Stimulated activated CD4-positive, alpha-beta T cell treated with anti-CD3 and anti-CD28 coated beads, Interleukin-12 subunit alpha, Interleukin-12 subunit beta, amount 100 ng/mL, for 24 hours (primary cell): ENCODE measurements at places on chromosomes 6 and 20.

GRCh38 chr20:62844182-62844581, 17.4 kb downstream of the TCFL5 start:
- no peak for DNase-seq

DNA sequence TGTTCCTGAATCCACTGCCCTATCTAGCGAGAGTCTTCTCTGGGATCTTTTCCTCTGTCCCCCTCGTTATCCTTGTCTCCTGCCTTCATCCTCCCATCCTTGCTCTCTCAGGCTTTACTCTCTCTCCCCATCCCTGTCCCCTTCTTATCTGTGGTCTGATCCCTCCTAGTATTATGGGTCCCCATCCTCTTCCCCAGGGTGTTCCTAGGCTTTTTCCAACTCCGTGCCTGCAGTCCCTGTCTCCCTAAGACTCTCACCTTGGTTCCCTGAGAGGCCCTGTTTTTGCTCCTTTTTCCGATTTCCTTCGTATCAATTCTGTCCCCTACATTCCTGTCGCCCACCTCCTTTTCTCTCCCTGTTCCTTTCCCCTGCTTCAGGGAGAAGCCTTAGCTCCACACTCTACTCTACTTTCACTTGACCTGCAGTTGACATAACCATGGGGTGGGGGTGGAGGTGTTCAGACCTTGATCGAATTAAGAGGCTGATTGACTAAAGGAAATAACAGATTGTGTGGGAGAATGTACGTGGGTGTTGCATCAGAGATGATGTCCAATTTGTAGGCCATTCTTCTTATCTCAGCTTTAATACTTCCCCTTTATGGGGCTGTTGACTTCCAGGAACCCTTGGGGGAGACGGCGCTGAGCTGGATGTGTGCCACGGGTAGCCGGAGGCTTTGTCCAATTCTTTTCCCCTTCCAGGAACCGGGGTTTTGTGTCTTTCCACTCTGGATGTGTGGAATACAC, 905 bp downstream of the PPARD start:
- no peak for DNase-seq

GRCh38 chr6:90397929-90398674, 101.5 kb upstream of the BACH2 start:
- DNase-seq, result peak; percentile 74

GRCh38 chr6:78844899-78845298, 22.5 kb upstream of the IRAK1BP1 start:
- DNase-seq, result no peak

DNA sequence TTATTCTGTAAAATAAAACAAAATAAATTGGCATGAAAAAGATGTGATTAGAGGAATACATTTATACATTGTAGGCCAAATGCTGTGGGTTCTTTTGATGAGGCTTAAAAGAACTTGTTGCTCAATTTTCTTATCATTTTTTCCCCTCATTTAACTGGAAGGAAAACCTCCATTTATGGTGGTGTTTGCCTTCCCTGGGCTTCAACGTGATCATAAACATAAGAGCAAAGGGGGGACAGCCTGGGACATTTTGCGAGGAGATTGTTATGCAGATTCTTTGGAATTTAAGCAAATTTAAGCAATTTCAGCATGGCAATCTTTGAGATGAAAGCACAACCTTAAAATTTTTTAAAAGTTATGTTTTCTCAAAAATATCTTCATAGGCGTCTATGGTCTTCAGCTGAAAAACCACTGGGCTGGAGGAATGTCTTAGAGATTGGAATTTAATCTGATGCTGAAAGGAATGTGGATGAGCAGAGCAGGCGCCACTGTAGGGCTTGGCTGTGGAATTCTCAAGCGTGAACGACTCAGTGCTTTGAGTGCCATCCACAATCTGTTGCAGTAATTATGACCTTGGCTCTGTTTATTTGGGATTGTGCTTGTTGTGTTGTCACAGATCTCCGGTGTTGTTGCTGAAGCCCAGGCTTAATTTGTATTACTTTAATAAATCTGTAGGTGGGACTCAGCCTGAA, 149.4 kb upstream of the MLIP start:
- DNase-seq, result no peak

- DNase-seq, result no peak
Observed at GRCh38 chr6:1611322-1611571, 1.5 kb downstream of the FOXC1 start.

DNA sequence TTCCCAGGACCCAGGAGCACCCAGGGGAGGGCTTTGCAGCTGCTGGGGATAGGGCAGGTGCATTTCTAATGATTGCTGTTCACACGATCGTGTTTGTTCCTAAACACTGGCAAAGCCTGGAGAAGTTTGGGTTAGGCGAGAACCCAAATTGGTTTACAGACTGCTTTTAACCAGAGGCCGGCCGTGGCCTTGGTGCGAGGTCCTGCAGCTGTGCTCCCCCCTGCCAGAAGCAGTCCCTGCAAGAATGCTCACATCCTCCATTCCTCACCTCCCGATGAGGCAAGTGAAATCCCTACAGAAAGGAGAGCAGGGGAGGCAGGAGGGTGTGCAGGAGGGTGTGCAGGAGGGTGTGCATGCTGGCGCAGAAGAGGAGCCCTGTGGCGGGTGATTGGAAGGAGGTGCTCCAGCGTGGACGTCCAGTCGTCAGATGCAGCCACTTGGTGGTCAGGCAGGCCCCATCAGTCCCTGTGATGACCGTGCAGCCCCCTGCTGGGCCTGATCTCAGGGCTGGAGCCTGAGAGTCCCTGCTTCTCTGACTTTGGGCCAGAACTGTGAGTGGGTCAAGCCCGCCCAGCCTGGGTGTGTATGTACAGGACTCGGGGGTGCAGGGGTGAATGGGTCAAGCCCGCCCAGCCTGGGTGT, 55.7 kb upstream of the FRMD1 start:
- no peak for DNase-seq

DNA sequence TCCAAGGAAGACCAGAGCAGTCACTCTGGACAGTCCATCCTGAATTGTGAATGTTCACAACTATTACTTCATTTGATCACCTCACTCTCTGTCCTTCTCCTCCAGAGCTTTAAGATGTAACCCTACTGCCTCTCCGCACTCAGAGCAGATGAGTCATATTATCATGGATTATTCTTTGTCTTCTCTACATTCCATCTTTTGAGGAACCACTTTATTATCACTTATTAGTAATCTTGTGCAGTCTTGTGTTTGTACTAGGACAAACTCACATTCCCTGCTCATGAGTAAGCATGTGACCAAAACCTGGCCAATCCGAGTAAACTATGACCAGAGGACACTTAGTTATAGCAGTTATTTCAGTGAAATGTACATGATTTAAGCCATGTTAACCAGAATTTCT, 401.5 kb upstream of the ADGRB3 start:
- DNase-seq, result no peak

- DNase-seq, result no peak
Observed at GRCh38 chr20:63351811-63352591, 9.1 kb downstream of the CHRNA4 start.

- peak; percentile 27 for DNase-seq
Observed at GRCh38 chr6:158068893-158069799, 87.5 kb downstream of the SYNJ2 start.

GRCh38 chr6:43475516-43475915, 1.9 kb upstream of the TJAP1 start:
- no peak for DNase-seq

DNA sequence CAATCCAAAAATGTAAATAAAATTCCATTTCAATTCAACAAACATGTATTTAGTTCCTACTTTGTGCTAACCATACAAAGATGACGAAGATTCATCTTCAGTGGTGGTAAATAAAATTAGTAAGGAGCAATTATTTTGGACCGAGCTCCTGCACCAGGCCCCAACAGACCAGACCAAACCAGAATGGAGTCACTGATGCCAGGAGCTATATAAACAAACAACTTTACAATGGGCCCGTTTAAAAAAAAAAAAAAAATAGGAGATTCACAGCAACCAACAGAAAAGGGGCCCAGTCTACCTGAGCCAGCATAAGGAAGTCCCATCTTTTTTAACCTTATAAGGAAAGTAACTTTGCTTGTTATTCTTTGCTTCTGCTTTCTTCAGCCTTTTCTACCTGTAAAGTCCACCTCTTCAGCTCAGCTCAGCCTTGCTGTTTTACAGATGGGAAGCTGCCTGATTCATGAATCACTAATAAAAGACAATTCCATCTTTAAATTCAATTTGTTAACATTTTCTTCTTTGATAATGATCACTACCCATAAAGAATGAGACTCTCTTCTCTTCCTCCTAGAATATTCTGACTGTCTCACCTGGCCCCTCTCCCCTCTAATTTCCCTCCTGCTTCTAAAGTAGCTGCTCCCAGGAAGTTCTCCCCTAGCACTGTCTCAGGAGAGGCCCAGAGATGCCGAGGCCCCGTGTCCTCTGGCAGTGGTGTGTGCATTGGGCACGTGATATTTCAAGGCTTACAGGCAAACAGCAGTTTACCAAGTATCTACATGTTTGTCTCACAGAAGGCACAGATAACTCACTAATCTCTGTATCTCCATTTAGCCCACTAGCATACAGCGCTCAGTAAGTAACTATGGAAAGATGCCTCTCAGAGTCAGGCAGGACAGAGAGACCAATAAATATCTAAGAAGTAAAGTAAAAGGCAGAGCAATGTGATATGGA, 8.4 kb downstream of the MBOAT1 start:
- DNase-seq, result no peak

- no peak for DNase-seq
Observed at GRCh38 chr20:49275216-49275615, 2.6 kb downstream of the ZNFX1 start.

- no peak for DNase-seq
Observed at GRCh38 chr20:45052698-45053429, 48.1 kb downstream of the KCNS1 start.

DNA sequence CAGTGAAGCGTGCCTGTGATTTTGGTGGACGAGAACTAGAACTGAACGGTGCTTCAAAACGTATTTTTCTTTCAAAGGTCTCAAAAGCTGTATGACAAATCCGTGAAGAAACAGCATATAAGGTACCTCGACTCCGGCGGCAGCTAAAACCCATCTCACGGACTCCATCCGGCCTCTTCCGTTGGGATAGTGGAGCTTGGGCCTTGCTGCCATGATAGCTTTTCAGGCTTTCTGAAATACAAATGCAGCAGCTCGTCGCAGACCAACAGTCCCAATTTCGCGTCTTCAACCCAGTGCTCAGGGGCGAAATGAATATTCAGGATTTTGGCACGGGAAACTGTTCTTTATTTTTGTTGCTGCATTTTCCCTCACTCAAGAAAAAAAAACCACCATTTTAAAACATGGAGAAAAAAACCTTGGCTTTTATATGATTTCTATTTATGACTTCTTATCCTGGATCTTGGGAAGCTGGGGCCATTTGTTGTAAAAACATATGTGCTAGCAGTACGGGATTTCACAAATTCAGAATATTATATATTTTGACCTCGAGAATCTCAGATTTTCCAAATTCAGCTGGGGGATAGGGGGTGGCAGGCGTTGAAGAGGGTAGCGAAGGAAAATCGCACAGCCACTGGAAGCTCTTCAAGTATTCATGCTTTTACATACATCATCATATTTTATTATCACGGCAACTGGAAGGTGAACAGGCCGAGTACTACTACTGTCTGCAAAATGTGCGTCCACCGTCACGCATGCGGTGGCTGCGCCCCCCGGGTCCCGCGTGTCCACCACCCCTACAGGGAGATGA, 849 bp downstream of the GSTA4 start:
- DNase-seq, result no peak

- no peak for DNase-seq
Observed at GRCh38 chr20:57282670-57283361, 16.4 kb upstream of the BMP7 start.

GRCh38 chr6:125748406-125749172, 843 bp upstream of the HEY2 start:
- DNase-seq, result no peak

GRCh38 chr6:1837826-1838225, 228.1 kb downstream of the FOXC1 start:
- no peak for DNase-seq

DNA sequence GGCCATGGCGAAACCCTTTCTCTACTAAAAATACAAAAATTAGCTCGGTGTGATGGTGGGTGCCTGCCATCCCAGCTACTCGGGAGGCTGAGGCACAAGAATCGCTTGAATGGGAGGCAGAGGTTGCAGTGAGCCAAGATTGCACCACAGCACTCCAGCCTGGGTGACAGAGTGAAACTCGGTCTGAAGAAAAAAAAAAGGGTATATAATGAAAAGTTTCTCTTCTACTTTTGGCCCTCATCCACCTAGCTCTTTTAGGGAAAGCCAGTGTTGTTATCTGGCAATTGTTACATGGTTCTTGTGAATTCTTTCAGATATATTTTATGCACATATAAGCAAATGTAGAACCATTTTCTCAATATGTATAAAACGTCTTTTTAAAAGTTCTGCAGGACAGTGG, 19.0 kb downstream of the KIF3B start:
- DNase-seq, result no peak
